ENCODE measurements at places on chromosomes 5 and 9. TPM values are rescaled to one million over a fixed set of nuclear protein-coding genes. Genes with fewer than 3 reads are reported as not detected.

PHF2 gene
- 21.7 TPM for total RNA-seq

CBY3 gene
- not detected for total RNA-seq

ALDH7A1 gene
- total RNA-seq = 46.8 TPM

PCDHA5 gene
- total RNA-seq = 0.22 TPM

GMCL2 gene
- not detected for total RNA-seq

KIAA1191 gene
- 83.8 TPM for total RNA-seq

ZFP2 gene
- total RNA-seq = 0.54 TPM

DNA sequence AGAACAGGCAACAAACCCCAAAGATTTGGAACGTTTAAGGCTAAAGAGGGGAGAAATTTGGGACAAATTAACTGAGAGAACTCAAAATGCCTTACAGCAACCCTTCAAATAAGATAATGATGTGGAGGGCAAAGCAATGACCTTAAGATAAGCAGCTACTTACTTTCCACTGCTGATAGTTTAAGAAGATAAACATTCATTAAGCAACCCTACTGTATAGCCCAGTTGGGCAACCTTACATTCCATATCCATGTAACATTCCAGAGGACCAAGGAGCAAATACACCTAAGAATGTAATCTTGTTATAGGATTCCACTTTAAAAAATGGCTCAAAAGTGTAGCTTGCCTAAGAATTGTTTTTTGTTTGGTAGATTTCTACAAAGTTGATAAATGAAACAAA, 14.8 kb downstream of the ETF1 start:
- H3K27me3 ChIP-seq = no peaks in the 10 kb centered on the region
- peak overlapping the region; percentile 1 for H3K4me3 ChIP-seq
- peaks cover 75% of the 10 kb centered on the region for H3K36me3 ChIP-seq

DNA sequence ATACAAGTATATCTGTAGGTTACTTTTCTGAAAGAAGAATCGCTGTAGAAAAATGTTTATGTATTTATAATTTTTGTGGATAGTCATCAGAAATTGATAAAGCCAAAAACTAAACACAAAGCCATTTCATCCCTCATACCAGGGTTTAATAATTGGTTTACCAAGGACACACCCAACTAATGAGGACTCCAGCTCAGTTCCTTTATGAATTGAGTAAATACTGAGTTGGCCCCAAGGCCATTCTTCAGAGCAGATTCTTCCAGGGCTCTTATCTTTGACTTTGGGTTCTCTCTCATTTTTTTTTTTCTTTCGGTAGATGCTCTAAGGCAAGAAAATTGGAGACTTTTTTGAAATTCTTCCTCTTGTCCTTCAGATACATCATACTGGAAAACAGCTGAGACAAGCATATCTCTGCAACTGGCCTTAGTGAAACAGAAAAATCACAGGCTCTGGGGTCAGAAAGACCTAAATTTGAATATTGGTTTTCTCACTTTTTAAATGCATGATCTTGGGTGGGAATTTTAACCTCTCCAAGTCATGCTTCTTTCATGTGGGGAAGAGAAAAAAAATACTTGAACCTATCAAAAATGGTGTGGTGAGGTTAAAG, 401.8 kb downstream of the ARHGEF28 start:
- no peak for DNase-seq
- no peak overlapping the region for H3K4me3 ChIP-seq
- no peaks in the 10 kb centered on the region for H3K27me3 ChIP-seq
- H3K36me3 ChIP-seq = no peaks in the 10 kb centered on the region

- no peaks in the 10 kb centered on the region for H3K36me3 ChIP-seq
- H3K27me3 ChIP-seq = peaks cover 69% of the 10 kb centered on the region
- H3K4me1 ChIP-seq = no peaks in the 10 kb centered on the region
- no peak for DNase-seq
Measured at GRCh38 chr9:73347123-73347522, 195.5 kb downstream of the ANXA1 start.

DNA sequence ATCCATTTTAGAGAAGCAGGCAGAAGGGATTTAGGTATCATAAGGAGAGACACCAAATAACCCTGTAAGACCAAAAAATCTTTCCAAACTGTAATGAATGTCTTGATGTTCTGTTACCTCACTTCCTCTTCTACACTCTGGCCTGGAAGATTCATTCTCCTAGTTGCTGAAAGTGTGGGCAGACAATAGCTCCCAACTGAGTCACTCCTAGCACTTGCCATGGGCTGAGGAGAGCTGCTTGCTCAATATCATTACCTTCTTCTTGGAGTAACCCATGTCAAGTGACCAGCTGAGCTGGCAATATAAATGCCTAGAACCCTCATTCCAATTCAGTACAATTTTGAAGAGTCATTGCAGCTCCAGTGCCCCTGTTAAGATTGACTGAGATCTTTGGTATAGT, 1985.5 kb upstream of the CDH6 start:
- no peak overlapping the region for H3K27ac ChIP-seq
- no peak overlapping the region for H3K4me3 ChIP-seq
- no peaks in the 10 kb centered on the region for H3K27me3 ChIP-seq
- H3K4me1 ChIP-seq = peaks cover 10% of the 10 kb centered on the region
- peak; percentile 68 for DNase-seq

GRCh38 chr5:56802205-56802604, 13.1 kb upstream of the MAP3K1 start:
- no peak overlapping the region for H3K27ac ChIP-seq
- H3K27me3 ChIP-seq = no peaks in the 10 kb centered on the region
- no peaks in the 10 kb centered on the region for H3K36me3 ChIP-seq
- no peak for DNase-seq

- DNase-seq = peak; percentile 92
- H3K27me3 ChIP-seq = no peaks in the 10 kb centered on the region
- no peaks in the 10 kb centered on the region for H3K36me3 ChIP-seq
- peak overlapping the region; percentile 43 for H3K27ac ChIP-seq
Measured at GRCh38 chr9:82031538-82032280, 43.1 kb downstream of the SPATA31D1 start.

GRCh38 chr5:76582230-76583162, 40.7 kb downstream of the F2RL2 start:
- no peaks in the 10 kb centered on the region for H3K36me3 ChIP-seq
- no peak for DNase-seq
- no peaks in the 10 kb centered on the region for H3K4me1 ChIP-seq
- no peak overlapping the region for H3K4me3 ChIP-seq

DNA sequence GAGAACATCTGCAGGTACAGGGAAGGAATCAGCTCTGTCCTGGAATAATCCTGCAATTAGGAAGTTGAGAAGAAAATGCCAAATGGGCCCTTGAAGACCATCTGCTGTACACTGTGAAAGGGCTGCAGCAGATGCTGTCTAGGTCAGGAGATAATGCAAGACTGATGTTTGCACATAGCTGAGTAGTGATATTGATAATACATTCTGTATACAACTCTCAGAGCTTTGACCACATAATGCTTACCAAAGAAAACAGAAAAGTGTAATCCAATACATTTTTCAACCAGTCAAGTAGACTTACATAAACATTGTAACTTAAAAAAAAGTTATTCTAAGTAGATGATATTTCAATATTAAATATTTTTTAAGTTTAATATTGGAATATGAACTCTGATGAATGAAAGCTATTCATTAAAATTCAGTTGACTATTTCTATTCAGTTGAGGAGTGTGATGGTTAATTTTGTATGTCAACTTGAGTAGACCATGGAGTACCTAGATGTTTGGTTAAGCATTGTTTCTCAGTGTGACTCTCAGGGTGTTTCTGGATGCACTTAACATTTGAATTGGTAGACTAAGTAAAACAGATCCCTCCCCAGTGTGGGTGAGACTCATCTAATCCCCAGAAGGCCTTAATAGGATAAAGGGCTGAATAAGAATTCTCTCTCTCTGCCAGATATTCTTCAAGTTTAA, 380.1 kb upstream of the PRR16 start:
- no peaks in the 10 kb centered on the region for H3K27me3 ChIP-seq
- H3K4me3 ChIP-seq = no peak overlapping the region
- no peak for DNase-seq
- H3K36me3 ChIP-seq = no peaks in the 10 kb centered on the region
- no peak overlapping the region for H3K27ac ChIP-seq
- H3K4me1 ChIP-seq = no peaks in the 10 kb centered on the region

DNA sequence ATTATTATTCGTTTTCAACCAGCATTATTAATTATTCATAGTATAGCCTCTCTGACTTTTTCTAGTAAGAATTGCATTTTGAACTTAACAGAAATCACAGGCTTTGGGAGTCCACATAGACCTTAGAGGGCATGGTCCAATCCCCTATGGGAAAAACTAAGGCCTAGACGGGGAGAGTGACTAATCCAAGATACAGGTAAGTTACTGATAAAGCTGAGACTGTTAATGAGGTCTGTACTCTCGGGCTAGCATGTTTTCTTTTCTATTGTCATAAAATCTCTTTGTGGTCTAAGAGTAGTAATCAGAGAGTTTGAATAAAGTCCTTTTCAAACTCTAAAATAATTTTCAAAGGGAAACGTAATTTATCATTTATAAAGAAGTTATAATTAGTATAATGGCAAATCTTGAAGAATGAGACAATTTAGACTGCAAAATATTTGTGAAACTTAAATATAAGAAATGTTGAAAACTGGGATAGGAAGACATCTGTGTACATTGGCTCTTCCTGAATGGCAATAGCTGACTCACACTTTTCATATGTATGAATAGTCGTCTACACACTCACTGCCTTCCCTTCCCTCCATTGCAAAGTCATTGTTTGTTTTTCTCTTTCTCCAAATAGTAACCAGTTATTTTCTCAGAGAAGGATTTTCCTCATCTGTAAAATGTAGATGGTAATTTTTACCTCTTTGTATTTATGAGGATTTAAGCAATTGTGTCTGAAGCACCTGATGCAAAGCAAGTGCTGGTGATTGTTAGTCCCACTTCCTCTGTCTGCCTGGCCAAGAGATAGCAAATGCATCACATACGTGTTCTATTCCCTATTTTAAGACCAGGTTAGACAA, 207.9 kb upstream of the CD180 start:
- H3K4me3 ChIP-seq = no peak overlapping the region
- H3K27ac ChIP-seq = peak overlapping the region; percentile 82
- peaks cover 37% of the 10 kb centered on the region for H3K4me1 ChIP-seq
- DNase-seq = peak; percentile 61

- no peaks in the 10 kb centered on the region for H3K36me3 ChIP-seq
- DNase-seq = no peak
Measured at GRCh38 chr5:164115420-164115819, 610.0 kb downstream of the MAT2B start.

DNA sequence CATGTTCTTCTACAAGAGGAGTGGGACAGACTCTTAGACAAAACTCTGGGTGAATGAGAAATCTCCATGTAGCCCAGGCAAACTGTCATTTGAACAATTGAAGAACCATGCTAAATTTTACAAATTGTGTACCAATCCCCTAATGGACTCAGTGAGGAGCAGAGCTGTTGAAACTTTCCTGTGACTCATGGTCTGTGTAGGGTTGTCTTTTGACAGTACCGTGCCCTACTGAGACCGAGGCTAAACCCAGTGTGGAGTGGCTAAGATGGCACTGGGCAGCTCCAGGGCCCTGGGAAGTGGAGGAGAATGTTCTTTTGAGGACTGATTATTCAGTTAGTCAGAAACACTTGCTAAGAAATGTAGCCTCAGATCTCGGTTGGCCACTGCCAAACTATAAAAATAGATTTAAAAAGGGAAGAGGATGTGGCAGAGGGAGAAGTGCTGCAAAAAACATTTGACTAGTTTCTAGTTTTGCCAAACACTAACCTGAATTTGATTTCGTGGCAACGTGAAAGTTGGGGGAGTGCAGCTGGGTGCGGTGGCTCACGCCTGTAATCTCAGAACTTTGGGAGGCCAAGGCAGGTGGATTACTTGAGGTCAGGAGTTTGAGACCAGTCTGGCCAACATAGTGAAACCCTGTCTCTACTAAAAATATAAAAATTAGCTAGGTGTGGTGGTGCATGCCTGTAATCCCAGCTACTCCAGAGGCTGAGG, 24.7 kb downstream of the POU4F3 start:
- no peak overlapping the region for H3K4me3 ChIP-seq
- no peaks in the 10 kb centered on the region for H3K4me1 ChIP-seq
- H3K27ac ChIP-seq = no peak overlapping the region
- no peaks in the 10 kb centered on the region for H3K36me3 ChIP-seq
- peaks cover 41% of the 10 kb centered on the region for H3K27me3 ChIP-seq
- peak; percentile 52 for DNase-seq

DNA sequence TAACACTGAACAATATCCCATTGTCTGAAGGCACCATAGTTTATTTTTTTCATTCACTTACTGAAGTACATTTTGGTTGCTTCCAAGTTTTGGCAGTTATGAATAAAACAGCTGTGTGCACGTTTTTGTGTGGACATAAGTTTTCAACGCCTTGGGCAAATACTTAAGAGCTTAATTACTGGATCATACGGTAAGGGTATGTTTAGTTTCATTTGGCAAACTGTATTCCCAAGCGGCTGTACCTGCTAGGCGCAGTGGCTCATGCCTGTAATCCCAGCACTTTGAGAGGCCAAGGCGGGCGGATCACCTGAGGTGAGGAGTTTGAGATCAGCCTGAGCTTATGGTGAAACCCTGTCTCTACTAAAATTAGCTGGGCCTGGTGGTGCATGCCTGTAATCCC, 63.7 kb upstream of the FAM120A start:
- H3K27ac ChIP-seq = no peak overlapping the region
- DNase-seq = no peak
- H3K4me1 ChIP-seq = no peaks in the 10 kb centered on the region
- no peaks in the 10 kb centered on the region for H3K36me3 ChIP-seq
- H3K27me3 ChIP-seq = no peaks in the 10 kb centered on the region

DNA sequence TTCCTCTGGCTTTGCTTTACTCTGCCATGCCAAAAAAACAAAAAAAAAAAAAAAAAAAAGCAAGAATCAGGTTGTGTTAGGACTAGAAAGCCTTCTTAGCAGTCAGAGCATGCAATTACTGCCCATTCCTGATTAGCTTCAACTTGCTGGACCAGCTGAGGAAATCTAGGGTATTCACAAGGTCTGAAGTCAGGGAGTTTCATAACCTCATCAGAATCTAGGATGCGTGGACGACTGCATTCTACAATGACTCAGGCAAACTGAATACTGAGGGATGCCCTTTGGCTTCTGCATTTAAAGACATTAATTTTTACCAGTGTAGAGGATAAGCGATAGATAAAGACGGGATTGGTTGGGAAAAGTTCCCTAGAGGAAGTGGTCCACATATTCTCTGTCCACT, 39.2 kb upstream of the SHOC1 start:
- peaks cover 7% of the 10 kb centered on the region for H3K4me1 ChIP-seq
- no peaks in the 10 kb centered on the region for H3K36me3 ChIP-seq
- H3K27me3 ChIP-seq = no peaks in the 10 kb centered on the region
- H3K4me3 ChIP-seq = no peak overlapping the region
- no peak for DNase-seq
- no peak overlapping the region for H3K27ac ChIP-seq

GRCh38 chr5:16505140-16505891, 39.7 kb upstream of the ZNF622 start:
- no peak overlapping the region for H3K4me3 ChIP-seq
- no peak overlapping the region for H3K27ac ChIP-seq
- H3K36me3 ChIP-seq = no peaks in the 10 kb centered on the region
- no peak for DNase-seq
- peaks cover 23% of the 10 kb centered on the region for H3K4me1 ChIP-seq

DNA sequence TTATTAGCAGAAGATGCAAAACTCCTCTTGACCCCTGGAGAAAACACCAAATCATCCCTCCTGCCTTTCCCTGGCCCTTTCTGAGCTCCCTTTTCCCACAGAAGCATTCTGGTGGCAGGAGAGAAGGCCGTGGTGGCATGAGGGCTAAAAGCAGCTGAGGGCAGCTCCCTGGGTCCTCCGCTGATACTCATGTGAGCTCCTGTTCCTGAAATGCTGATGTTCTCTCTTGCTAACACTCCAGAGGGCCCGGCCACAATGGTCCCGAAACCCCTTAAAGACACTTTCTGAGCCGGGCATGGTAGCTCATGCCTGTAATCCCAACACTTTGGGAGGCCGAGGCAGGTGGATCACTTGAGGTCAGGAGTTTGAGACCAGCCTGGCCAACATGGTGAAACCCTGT, 183.1 kb downstream of the HSPA4 start:
- DNase-seq = no peak
- H3K4me3 ChIP-seq = no peak overlapping the region
- H3K27ac ChIP-seq = no peak overlapping the region
- H3K4me1 ChIP-seq = peaks cover 35% of the 10 kb centered on the region
